Cardiac fibroblast (primary cell): ENCODE measurements at places on chromosomes 12 and 14.

DNA sequence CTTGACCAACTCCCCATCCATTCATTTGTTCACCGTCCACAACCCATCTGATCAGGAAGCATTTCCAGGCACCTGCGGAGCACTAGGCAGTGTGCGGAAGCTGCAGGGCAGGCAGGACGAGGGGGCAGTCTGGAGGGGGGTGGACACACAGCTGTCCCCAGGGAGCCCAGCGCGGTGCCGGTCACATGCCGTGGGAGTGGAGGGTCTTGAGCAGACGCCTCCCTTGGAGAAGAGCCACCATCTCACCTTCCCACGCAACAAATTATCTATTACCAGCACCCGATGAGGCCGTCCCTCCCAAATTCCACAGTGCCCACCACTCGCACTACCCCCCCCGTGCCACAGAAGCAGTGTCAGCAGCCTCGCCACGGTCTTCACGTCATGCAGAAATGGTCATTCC lies 10.8 kb downstream of the DLK1 start:
- DNase-seq = no peak

GRCh38 chr14:57578801-57579200 lies 85.1 kb upstream of the CCDC198 start:
- no peak for DNase-seq

DNA sequence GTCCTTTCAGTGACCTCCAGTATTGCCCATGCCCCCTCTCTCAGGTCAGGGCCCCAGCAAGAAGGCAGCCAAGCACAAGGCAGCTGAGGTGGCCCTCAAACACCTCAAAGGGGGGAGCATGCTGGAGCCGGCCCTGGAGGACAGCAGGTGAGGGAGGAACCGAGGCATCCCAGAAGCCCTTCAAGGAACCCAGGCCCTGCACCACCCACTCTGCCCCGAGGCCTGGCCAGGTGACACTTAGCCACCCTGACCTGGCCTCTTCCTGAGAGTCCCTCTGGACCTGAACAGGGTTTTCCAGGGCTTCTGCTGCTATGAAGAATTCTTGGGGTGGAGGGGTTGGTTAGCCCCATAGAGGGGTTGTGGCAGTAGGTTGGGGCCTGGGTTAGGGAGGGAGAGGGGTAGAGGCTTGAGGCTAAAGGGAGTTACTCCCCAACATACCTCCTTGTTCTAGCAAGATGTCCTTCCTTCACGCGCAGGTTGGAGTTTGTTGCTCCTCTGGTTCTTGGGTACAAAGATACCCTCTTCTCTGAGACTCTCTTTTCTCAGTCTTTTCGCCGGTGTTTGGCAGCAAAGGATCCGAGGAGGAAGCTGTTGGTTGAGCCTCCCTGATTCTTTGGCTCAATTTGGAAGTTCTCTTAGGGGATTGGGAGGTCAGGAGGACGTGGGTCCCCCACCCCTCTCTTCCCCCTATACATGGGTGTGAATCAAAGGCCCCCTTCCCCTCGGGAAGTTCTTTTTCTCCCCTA lies 2.1 kb downstream of the TARBP2 start:
- no peak for DNase-seq

GRCh38 chr12:109693653-109694600 lies 19.7 kb upstream of the FAM222A start:
- DNase-seq = no peak

DNA sequence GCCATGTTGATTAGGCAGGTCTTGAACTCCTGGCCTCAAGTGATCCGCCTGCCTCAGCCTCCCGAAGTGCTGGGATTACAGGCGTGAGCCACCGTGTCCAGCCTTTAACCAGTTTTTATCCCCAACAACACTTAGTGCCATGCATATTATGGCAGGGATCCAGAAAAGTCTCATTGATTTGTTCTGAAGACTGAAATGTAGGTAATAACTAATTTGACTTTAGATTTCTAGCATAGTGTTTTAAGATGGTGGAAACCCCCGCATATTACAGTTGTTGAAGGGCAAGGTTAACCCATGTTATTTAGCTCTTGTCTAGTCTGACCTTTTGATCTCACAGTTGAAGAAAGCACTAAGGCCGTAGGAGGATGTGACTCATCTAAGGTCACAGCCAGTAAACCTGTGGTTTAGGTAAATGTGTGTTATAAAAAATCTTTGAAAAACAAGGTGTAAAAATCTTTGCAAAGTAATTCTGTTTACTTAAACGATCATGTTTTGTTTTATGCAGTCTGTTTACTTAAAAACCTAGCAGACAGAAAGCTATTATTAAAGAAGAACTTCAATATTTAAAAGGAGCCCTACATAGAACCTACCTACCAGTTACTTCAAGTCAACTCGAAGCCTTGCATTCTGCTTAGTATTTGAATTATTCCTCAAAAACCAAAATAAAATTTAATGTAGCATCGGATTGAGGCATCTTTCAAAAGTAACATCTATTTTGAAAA lies 24.8 kb downstream of the BICDL1 start:
- no peak for DNase-seq

GRCh38 chr14:89640141-89640540 lies 223.1 kb upstream of the FOXN3 start:
- no peak for DNase-seq

- DNase-seq = peak; percentile 83
These were observed 110.7 kb downstream of the BTG1 start for GRCh38 chr12:92034858-92035401.

- DNase-seq = peak; percentile 59
These were observed 380.4 kb upstream of the CCDC196 start for GRCh38 chr14:66105815-66106214.

DNA sequence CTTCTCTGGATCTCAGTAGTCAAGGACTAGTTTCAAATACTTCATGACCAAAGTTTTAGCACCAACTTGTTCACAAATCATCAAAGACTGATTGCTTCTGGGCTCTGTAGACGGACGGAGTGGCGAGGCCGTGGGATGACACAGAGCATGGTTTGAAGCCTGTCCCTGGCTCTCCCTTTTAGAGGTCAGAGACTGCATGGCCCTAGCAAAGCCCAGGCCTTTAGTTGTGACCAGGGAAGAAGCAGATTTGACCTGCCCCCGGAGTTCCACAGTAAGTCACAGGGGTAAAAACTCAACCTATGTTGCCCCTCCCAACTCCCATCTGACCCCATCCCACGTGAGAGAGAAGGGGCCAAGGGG lies 90.4 kb downstream of the SYNE3 start:
- DNase-seq = no peak

DNA sequence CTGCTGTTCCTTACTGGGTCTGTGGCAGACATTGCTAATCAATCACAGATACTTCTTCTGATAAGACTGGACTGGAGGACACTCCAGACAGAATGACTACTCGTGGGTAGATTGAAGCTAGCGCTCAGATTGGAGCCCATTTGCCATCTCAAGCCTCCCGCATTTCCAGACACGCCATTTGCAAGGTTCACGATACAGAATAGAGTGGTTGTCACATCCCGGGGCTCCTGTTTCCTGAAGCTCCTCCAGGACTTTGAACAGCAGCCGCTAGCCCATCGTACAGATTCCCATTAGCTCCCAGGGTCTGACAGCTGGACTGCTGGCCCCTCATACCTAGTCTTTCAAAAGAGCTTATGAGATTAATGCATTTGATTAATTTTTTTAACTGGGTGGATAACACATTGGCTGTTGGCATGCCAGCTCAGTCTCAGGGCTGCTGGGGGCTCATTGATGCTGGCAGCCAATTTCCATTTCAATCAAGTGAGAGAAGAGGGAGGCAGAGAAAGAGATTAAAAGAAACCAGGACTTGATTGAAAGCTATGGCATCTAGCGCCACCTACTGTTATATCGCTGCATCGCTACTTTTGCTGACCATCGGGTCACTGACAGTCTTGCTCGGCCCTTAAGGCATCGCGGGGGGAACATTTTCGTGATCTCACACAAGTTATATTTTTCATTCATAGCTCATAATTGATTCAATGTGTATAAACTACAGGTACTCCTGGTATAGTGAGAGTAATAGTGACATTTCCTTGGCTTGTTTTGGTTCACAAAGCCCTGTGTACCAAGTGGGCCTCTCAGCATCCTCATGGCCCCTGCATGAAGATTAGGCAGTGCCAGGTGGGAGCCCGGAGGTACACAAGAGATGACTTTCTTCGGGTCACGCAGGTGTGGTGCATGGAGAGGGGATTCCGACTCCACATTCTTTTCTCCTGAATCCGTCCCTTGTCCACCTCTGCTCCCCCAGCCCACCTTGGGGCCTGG lies 78.6 kb downstream of the CCDC60 start:
- DNase-seq = peak; percentile 79

GRCh38 chr12:89750389-89751351 lies 42.0 kb upstream of the ATP2B1 start:
- DNase-seq = peak; percentile 73

GRCh38 chr12:62659453-62660295 lies 193.0 kb downstream of the MON2 start:
- no peak for DNase-seq

- DNase-seq = peak; percentile 42
These were observed 941 bp upstream of the PPP1CC start for GRCh38 chr12:110743571-110744093.

DNA sequence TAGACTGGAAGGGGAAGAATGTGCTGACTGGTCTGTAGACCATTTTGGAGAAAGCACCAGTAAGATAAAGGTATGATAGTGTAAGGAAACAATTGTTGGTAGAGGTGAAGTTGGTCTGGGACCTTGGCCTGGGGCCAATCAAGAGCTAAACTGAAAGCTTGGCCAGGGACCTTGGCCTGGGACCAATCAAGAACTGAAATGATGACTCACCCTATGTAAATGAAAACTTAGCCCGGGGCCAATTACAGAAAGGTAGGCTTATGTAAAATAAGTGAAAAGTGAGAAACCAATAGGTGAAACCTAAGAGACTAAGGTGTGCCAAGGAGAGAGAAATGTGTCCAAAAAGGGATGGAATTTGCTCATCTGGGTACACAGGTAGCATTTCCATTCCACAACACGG lies 776.0 kb downstream of the C12orf50 start:
- DNase-seq = peak; percentile 13

DNA sequence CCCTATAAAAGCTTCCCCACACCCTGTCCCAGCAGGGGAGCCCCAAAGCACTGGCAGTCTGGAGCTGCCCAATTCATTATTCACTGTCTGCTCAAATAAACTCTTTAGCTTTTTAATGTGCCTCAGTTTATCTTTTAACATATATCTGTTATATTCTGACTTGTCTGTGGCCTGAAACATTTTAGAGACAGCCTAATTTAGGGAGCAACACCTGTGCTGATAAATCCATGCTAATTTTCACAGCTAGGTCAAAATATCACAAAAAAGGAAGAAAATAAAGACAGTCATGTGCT lies 32.9 kb downstream of the TMTC1 start:
- DNase-seq = no peak

DNA sequence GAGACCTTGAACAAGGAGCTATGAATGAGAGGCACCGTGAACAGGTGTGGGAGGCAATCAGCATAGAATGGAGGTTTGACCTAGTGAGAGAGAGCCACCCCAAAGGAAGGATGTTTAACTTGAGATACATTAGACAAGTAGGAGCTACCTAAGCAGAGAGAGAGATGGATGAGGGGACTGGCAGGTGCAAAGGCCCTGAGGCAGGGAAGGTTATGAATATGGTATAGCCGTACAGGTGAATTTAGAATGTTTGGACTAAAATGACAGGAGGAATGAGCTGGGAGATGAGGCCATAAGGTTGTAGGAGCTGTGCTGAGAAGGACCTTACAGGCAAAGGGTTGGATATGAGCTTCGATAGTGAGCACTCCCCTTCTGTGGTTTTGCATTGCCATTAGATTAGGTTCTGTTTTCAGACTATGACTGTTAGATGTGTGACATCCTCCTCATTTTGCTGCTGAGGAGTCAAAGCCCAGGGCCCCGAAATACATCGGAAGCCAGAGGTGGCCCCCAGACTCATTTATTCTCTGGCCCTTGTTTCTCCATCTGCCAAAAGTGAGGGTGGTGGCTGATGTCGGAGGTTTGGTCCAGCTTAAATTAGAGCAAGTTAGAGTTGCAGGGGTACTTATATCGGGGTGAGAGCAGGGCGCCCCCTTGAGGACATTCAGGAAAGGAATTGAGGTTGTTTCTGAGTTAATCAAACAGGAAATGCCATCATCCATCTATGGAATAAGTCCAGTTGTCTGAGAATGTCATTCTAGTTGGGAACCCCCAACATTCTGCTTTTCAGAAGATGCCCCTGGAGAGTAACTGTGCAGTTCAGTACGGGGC lies 29.4 kb downstream of the SLC24A4 start:
- peak; percentile 45 for DNase-seq

DNA sequence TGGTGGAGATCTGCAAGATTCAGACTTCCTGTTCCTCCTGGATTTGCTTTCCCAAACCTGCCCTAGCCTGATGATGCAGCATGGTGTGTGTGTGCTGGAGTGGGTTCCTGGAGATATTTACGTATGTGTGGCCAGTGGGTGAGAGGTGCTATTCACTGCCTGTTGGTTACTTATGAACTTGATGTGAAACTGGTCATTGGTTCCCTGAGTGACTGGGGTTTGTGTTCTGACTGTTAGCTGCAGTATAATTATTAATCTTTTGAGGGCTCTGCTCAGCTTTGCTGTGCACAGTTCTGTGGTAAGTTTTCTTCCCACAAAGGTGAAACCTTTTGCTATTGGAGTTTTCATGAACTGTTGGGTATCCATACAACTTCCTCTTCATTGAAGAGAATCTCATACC lies 541.8 kb upstream of the FBXO33 start:
- no peak for DNase-seq

DNA sequence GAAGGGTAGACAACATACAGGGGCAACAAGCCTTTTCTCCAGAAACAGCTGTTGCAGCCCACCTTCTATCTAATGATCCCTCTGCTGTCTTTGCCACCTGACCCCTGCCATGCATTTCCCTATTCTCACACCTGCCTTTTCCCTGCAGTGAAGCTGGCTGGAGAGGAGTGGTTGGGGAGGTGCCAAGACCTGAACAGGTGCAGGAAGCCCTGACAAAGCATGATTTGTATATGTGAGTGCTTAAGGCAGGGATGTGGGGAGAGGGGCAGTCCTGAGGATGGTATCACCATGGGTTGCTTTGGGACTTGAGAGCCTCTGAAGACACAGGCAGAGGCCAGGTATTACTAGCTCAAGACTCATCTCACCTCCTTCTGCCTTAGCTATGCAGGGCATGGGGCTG lies 2.9 kb upstream of the PFDN5 start:
- DNase-seq = no peak

DNA sequence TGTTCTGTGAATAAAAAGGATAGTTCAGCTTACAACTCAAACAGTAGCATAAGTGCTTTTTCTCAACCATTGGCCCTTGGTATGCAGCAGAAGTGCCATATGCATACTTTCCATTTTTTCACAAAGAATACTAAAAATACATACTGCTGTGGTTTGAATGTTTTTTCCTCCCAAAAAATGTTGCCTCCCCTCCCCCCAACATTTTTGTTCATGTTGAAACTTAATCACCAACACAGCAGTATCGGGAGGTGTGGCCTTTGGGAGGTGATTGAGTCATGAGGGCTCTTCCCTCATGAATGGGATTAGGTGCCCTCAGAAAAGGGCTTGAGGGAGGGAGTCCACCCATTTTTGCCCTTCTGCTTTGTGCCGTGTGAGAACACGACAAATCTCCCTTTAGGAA lies 198.6 kb downstream of the ESR2 start:
- peak; percentile 51 for DNase-seq
